ENCODE measurements at places on chromosomes 1 and 21.
A peak's percentile ranks its signal among the peaks of the same experiment; 100 is the strongest.

DNA sequence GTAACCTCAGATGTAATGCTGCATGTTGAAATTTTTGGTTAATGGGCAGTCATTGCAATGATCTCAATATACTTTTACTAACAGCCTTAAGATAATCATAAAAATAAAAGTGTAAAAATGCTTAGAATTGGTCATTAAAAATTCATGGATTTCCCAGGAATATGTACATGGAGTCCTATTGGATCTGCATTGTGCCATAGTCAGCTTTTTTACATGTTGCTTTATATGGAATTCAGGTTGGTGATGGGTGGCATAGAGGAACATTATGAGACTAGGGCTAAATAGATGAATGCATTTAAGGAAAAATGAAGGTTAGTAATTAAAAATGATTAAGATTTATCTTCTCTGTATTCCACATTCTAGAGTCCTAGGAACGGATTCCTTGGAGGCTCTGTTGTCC is 103.2 kb downstream of the SLC35F3 start:
- no peak for DNase-seq

GRCh38 chr1:162342452-162342983 is 34.1 kb downstream of the SPATA46 start:
- DNase-seq, result no peak

GRCh38 chr1:43348809-43349593 is 9.8 kb upstream of the CDC20 start:
- DNase-seq, result peak; percentile 51

GRCh38 chr1:155773221-155773620 is 83.8 kb downstream of the GON4L start:
- no peak for DNase-seq

GRCh38 chr1:89974256-89974655 is 20.7 kb upstream of the ZNF326 start:
- DNase-seq, result no peak

DNA sequence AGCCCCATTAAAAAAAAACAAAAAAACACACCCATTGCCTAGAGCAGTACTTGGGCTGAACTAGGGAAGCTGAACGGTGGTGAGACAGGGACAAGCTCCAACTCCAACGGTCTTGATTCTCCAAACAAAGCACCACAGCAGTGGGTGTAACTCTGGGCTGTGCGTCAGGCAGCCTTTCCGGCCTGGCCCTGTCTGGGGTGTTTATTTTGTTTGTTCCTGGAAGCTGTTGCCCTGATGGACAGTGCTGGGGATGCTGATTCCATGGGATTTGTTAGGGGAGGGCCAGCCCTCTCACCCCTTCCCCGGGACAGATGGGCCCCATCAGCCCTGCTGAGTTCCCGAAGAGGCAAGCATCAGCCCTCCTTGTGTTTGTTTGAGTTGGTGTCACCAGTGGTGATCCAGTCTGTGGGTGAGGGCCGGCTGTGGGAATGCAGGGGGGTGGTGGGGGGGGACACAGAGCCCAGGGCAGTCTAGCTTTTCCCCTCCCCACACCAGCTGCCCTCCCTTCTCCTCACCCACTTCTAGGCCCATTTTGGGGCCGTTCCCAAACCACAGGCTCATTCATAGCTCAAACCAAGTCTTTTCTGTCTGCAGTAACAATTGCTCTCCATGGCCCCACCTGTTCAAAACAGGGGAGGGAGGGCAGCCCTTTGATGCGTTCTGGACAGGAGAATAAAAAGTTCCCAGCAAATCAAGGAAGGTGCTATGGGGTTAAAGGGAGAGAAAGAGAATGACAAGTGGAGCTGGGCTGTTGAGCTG is 4.5 kb downstream of the WNT2B start:
- no peak for DNase-seq

DNA sequence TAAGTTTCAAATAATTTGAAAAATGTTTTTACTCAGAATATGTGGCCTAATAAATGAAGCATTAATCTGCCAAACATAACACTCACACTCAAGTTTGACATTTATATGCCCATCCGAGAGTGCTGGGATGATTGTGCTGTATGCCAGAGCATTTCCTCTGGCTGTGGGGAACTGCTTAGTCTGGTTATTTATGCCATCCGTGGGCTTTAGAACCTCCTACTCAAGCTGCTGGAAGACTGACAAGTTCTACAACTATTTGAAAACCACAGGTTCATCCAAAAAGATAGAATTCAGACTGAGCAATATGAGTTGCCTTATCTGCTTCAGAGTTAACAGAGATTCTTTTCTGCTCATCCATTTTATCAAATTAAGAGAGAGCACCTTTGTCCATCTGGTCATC is 25.9 kb downstream of the PCNX2 start:
- no peak for DNase-seq

GRCh38 chr1:225319871-225320270 is 108.0 kb downstream of the LBR start:
- DNase-seq, result no peak

GRCh38 chr1:60965280-60965854 is 117.0 kb upstream of the NFIA start:
- DNase-seq, result no peak

GRCh38 chr1:161094481-161094880 is 3.7 kb upstream of the KLHDC9 start:
- no peak for DNase-seq

DNA sequence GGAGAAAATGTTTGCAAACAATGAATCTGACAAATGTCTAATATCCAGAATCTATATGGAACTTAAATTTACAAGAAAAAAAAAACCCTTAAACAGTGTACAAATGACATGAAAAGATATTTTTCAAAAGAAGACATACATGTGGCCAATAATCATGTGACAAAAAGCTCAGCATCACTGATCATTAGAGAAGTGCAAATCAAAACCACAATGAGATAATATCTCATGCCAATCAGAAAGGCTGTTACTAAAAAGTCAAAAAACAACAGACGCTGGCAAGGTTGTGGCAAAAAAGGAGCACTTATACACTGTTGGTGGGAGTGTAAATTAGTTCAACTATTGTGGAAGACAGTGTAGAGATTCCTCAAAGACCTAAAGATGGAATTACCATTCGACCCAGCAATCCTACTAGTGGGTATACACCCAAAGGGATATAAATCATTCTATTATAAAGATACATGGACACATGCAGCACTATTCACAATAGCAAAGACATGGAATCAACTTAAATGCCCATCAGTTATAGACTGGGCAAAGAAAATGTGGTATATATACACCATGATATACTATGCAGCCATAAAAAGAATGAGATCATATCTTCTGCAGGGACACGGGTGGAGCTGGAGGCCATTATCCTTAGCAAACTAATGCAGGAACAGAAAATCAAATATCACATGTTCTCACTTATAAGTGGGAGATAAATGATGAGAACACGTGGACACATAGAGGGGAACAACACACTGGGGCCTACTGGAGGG is 123.2 kb downstream of the PTPRC start:
- DNase-seq, result no peak

DNA sequence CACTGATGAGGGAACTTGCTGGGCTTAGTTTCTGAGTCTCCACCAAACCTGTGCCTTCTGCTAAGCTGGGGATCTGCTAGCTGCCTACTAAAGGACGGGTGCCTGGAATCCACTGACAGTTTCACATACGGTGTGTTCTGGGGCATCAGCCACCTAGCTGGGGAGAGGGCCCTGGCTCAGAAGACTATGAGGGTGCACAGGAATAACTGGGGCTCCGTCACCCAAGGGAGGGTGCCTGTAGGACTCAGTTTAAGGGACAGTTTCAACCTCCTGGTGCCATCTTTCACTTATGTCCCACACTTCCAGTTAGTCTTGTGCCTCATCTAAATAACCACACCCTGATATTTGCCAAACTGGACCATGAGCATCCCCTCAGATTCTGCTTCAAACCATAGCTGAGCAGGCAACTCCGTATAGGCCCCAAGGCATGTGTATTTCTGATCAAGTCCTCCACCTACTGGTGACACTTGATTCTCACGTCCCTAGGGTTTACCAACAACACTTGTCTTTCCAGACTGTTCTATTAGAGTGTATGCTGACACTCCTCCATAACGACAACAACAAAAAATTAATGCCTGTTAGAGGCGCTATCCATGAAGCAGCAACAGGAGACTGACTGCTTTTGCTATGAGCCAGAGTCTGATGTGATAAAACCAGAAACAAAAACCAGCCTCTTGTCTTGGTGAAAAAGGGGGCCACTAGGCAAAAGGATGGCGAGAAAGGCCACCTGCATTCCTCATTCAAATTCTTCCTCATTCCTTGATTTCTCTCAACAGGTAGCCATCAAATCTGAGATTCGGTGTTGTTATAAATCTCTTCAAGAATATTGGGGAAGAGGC is 55.0 kb upstream of the PAXBP1 start:
- DNase-seq, result peak; percentile 50

GRCh38 chr21:33666153-33666552 is 23.9 kb downstream of the ITSN1 start:
- no peak for DNase-seq

- no peak for DNase-seq
Observed at GRCh38 chr1:153963850-153964331, 554 bp upstream of the SLC39A1 start.

DNA sequence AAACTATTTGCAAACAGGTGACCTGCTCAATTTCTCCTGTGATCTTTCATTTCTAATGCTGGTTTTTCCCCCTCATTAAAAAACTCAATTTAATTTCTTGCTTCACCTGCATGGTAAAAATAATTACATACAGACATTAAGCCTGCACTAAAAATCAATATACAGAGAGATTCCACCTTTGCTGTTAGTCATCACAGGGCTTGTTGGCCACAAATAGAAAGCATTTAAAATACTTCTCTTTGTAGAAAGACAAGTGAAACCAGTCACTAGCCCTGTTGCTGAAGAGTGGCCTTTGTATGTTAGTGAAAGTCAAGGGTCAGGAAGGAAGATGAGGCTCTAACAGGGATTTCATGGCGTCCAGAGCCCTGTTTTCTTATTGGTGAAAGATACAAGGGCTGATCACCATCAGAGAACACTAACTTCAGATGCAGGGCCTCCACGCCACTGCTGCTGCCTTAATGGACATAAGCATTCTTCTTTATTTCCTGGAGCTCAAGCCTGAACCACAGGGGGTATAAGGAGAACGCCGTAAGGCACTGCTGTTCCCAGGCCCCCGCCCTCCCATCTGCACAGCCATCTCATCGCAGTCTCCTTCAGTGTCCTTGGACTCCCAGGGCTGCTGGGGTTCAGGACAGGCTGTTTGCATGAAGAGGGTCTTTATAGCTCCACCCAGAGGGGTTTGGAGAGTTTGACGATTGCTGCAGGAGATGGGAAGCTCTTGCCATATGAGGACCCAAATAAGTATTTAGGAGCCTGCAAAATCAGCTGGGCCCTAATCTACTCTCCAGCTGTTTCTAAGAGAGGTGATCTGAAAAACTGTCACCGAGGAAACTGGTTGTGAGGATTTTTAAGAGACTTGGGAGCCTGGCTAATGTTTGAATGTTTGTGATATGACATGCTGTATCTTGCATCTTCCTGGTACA is 117.3 kb upstream of the IRF2BP2 start:
- DNase-seq, result no peak

DNA sequence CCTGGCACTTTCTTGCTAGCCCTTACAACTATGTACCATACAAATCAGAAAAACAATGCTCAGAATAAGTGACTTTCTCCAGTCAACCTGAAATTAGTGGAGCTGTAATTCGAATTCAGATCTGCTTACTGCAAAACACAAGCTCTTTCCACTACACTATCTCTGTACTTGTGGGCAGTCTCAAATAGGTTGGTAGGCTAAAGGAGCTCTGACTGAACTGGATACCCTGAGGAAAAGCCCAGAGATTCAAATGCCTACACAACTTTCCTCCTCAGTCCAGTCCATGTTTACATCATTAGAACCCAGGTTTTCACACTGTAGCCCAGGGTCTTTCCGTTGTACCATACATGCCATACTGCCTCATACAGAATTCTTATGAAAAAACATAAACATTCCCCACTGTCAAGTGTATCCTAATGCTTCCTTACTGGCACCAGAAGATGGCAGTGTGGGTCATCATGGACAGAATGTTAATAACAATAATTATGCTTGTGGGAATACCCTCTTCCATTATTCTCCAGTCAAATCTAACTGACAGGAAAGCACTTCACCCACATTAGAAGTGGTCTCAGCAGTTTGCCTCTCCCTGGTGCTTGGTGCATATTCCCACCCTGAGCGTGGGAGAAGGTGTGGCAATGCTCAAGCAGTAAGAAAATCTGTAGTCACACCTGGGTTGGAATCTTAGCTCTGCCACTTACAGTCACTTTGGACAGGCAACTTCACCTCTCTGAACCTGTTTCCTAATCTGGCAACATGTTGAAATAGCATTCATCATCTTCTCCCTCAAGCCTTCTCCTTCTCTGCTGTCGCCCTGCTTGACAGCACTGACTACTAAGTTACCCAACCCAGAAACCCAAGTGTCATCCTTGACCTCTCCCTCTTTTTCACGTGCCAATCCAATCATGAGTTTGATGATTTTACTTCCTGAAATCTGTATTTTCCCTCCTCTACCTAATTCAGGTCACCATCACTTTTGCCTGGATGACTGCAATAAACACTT is 14.4 kb upstream of the ZFYVE9 start:
- peak; percentile 33 for DNase-seq

GRCh38 chr1:206761159-206761768 is 9.3 kb upstream of the IL19 start:
- DNase-seq, result no peak

DNA sequence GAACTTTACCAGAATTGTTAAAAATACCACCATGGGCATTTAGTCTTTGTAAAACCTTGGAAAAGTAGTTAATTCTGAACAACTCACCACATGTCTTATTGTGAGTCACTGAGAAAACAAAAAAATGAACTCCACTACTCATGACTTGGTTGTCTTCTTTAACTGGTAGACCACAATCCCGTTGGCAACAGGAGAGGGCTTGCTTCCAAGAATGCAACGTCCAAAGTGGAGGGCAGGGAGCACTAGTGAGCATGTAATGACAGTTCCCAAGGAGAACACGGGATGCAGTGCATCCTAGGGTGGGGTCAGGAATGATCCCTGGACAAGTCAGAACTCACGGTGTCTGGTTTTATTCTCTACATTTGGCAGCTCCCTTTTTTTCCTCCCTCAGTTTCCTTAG is 15.2 kb upstream of the HMCN1 start:
- DNase-seq, result no peak

- DNase-seq, result no peak
Observed at GRCh38 chr1:228218513-228219244, 10.8 kb downstream of the OBSCN start.

- DNase-seq, result no peak
Observed at GRCh38 chr1:110098222-110099026, 13.8 kb upstream of the UBL4B start.

GRCh38 chr21:44399151-44399954 is 45.9 kb downstream of the TRPM2 start:
- no peak for DNase-seq

Measured in stimulated activated CD4-positive, alpha-beta T cell treated with anti-CD3 and anti-CD28 coated beads, Interleukin-4, amount 100 ng/mL, for 24 hours (primary cell).